ENCODE measurements at places on chromosomes 13 and 19.

- peak; percentile 77 for DNase-seq
These were observed at the start of gene ZNF100 for GRCh38 chr19:21767065-21767800. ZNF100 (minus strand) TSS chr19:21767579; CDS start chr19:21767429, 150 bp downstream.

DNA sequence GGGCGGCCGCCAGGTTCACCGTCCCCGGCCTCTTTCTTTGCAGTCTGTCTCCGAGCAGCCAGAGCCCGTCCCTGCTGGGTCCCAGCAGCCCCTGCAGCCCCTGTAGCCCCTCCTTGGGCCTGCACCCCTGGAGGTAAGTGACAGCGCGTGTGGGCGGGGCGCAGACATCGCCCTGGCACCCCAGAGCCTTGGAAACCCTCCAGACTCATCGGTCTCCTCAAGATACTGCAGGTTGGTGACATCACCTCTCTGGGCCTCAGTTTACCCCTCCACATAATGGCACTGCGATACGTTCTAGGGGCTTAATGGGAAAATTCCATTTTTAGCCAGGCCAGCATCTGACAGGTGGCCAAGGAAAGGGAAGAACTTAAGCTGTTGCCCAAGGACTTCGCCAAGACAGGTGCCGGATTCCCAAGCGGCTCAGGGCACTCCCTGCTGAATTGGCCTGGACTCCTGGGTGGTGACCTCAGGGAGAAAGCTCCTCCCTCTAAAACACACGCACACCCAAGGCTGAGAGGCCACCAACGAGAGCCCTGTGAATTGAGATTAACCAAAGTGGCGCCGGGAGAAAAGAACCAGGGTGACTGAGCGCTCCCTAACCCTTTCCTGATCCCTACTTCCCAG lies 13.1 kb downstream of the MAST3 start:
- DNase-seq: no peak

DNA sequence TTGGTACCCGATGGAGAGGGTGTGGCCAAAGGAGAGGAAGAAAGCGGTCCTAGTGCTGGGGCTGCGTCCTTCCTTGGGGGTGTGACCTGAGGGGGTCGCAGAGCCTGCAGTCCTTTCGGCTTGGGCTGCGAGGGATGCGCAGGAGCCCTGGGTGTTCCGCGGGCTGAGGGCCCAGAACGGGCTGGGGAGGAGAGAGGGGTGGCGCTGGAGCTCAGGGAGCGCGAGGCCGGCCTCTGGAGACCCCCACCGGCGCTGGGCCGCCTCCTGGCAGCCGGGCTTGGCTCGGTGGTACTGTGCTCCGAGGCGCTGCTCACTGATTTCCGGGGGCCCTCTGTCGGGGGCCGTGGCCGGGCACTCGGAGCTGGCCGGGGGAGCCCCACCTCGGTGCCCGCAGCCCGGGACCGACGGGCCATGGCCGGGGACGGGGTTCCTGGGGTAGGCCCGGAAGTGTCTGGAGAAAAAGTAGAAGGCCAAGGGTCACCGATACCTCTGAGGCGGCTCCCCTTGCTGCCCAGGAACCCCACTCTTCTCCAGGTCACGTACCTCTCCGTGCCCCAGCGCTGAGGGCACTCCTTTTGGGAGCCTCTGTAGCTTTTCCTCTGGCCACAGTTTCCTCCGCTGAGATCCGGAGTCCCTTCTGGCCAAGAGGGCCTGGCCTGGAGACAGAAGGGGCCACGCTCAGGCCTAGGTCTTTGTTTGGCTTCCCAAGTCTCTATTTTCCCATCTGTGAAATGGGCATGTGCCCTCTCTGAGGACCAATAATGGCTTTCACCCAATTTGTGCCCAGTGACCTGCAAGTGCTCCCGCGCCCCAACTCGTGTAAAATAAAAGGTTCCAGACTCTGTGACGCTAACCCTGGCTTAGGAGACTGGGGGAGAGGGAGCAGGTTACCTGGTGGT lies 1.6 kb downstream of the PRR36 start:
- no peak for DNase-seq

DNA sequence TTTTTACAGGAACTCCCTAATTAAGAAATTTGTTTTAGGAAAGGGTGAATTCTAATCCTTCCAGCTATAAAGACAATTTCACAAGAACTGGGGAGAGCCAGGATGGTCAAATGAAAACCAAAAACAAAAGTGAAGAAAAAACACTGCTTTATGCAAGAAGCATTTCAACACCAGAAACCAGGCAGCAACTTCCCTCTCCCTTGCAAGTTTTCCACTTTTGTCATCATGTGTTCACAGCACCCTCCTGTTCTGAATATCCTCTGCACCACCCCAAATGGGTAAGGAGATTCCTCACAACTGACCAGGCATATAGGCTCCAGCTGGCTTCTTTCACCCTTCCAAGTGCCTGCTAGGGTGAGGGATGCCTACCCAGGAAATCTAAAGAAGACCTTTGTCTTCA lies 328.1 kb downstream of the TBC1D4 start:
- DNase-seq: no peak

GRCh38 chr19:58406818-58407657 lies 1.4 kb upstream of the ZNF584 start:
- no peak for DNase-seq

DNA sequence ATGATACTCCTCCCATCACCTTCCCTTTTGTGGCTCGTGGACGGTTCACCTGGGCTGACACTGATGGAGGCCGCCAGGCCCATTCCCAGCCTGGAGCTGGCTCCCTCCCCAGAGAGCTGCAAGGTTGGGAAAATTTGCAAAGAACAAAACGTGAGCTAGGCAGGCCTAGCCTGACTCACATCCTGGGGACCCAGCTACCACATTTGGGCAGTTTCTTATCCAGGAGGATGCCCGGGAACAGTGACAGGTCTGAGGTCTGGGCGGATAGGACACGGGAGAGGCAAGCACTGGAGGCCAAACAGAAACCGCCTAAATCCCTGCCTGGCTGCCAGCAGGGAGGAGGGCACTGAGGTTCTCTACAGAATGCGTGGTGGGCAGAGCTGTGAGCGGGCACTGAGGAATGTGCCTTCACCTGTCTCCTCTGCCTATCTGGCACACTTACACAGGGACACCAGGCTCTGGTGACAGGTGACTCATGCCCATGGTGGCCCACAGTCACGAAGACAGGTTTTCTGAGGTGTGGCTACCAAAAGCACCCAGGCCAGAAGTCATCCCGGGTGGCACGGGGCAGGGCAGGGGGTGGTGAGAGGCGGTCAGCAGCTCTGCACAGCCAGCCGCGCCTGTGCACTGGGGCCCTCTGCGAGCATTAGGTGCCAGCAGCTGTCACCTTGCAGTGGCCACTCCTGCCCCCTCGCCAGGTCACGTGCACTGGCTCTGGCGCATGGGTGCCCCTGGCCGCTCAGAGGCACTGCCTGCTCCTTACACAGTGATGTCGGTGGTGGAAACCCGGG lies 23.2 kb downstream of the SH3GL1 start:
- DNase-seq: no peak

DNA sequence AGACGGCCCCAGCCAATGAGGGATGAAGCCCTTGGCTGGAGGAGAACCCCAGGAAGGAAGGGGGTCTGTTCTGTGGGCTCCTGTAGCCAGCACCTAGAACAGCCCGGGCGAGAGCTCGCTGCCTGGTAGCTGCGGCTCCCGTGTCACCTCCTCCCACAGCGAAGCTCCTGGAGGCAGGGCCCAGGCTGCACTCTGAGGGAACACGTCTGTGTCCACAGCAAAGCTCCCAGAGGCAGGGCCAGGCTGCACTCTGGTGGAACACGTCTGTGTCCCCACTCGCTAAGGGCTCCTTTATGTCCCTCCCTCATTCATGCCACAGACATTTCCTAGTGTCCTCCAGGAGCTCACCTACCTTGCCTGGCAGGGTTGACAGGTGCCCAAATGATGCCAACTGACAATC lies 8.4 kb downstream of the TRAPPC6A start:
- no peak for DNase-seq

DNA sequence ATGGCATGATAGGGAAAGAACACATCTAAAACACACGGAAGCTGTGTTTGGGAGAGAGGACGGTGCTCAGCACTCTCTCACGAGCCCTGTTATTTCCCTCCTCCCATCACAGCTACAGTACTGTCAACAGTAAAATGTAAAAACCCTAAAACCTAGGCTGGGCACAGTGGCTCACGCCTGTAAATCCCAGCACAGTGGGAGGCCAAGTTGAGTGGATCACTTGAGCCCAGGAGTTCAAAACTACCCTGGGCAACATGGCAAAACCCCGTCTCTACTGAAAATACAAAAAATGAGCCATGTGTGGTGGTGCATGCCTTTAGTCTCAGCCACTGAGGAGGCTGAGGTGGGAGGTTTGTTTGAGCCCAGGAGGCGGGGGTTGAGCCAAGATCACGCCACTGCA lies 54.8 kb downstream of the FOXO1 start:
- no peak for DNase-seq

DNA sequence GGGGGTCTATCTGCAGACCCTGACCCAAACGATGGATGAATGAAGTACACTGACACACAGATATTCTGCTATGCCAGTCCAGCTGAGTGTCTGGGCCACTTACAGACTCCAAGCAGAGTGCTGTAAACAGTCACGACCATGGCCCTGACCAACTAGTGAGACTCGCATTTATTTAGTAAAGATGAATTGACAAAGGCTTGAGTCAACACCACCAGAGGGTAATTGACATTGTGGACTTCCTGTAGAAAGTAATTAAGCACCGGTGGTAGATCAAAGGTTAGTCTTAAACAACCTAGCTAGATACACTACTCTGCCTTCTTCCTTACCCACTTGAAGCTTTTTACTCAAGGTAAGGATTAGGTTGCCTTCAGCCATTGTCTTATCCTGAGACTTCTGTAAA lies 63.4 kb upstream of the KPNA3 start:
- DNase-seq: no peak

- DNase-seq: no peak
These were observed 150.5 kb upstream of the MIR17HG start for GRCh38 chr13:91196958-91197357.

- no peak for DNase-seq
These were observed 76.3 kb downstream of the PEG3 start for GRCh38 chr19:56764196-56764695.

GRCh38 chr13:97875911-97876310 lies 77.6 kb upstream of the IPO5 start:
- DNase-seq: no peak

DNA sequence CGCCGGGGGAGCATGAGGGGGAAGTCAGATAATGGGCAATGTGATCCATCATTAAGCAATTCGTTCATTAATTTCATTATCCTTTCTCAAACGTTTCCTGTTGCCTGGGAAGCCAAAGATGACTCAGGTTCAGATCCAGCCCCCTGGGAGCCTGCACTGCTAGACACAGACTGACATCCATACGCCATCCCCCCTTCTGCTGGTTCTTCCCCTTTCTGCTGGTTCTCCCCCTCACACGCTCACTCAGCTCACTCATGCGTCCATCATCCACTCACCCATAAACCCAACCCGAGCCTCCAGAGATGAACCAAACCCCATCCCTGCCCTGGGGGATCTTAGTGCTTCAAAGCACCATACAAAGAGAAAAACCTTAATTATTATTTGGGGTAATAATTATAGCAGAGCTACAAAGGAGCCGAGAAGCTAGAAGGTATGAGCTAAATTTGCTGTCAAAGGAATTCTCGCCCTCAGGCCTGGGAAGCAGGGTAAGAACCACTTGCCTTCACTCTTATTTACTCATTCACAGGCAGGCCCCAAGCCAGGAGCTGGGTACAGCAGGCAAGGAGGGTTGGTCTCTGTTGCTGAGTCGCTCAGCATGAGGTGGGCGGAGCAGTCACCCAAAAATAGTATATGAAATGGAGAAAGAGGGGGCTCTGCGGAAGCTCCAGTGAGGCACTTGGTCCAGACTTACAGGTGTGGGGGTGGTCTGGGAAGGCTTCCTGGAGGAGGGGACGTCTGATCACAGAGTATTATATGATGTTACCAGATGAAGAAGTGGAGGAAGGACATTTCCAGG lies 7.0 kb upstream of the ZNF444 start:
- DNase-seq: no peak

DNA sequence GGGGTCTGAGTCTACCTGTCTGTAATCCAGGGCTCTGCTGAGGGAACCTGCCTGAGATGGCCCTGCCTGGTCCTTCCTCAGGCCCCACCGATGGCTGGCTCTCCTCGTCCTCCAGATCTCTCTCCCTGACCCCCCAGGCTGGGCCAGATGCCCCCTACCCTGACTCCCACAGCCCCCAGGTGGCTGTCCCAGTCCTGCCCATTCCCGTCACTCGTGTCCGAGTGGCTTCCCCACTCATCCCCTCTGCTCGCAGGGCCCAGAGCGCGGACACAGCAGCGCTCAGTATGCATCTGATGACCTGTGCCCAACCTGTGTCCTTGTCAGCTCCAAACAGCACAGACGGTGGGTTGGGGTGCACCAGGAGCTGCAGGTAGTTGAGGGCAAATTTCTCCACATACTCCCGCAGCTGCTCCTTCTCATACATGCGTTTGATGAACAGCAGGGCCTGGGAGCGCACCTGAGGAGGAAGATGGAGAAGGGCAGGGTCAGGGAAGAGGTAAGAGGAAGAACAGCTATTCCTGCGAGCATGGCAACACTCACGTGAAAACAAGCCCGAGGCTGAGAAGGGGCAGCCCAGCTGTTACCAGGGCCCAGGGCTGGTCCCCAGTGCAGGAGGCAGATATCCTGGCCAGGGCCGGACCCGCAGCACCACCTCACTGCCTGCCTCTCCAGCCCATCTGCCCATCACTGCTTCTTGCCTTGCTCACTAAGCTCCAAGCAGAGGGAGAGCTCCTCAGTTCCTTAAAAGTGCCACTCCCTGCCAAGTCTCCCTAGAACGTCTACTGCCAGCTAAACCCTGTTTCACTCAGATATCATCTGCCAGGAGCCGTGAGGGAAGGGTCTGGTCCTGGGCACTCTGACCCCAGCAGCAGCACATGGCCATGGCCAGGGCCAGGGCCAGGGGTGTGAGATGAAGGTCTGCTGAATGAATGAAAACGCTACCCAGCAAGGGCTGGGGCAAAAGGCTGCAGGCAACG lies 11.1 kb upstream of the RSPH6A start:
- no peak for DNase-seq

- DNase-seq: no peak
These were observed 221.4 kb upstream of the SLC10A2 start for GRCh38 chr13:103287659-103288058.

DNA sequence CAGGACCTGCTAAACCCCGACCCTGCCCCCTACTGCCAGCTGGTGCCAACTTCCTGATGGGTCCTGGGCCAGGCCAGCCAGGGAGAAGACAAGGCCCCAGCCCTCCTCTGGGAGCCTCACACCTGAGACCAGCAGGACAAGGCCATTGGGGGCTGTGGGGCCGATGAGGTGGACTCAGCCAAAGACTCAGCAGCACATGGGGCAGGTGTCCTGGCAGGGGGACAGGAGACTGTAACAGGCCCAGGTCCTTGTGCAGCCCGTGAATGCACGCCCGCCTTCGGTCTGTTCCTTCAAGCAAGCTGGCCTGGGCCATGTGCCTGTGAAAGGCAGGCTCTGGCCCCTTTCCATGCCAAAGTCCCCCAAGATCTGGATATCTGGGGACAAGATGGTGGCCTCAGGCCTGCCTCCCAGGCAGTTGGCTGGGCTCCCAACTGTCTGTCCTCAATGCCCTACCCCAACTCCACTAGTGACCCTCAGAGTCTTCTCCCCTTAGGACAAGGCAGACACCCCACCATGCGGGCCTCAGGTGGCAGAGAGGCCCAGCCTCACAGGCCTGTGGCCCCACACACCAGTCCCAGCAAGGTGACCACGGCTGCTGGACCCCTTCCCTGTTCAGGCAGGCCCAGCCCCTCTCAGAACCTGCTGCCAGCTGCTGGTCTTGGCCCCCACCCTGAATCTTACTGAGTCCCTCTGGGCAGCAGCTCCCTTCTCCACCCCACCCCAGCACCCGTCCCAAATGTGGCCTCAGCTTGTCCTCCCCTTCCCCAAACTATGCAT lies 12.3 kb downstream of the CEACAM19 start:
- no peak for DNase-seq

- no peak for DNase-seq
These were observed 506.2 kb downstream of the GPC5 start for GRCh38 chr13:91904597-91904996.

GRCh38 chr13:97141564-97142005 lies 80.5 kb upstream of the MBNL2 start:
- DNase-seq: no peak
